Adipocyte (in vitro differentiated cells): ENCODE measurements at places on chromosomes 11 and 22.
A peak's percentile ranks its signal among the peaks of the same experiment; 100 is the strongest.

DNA sequence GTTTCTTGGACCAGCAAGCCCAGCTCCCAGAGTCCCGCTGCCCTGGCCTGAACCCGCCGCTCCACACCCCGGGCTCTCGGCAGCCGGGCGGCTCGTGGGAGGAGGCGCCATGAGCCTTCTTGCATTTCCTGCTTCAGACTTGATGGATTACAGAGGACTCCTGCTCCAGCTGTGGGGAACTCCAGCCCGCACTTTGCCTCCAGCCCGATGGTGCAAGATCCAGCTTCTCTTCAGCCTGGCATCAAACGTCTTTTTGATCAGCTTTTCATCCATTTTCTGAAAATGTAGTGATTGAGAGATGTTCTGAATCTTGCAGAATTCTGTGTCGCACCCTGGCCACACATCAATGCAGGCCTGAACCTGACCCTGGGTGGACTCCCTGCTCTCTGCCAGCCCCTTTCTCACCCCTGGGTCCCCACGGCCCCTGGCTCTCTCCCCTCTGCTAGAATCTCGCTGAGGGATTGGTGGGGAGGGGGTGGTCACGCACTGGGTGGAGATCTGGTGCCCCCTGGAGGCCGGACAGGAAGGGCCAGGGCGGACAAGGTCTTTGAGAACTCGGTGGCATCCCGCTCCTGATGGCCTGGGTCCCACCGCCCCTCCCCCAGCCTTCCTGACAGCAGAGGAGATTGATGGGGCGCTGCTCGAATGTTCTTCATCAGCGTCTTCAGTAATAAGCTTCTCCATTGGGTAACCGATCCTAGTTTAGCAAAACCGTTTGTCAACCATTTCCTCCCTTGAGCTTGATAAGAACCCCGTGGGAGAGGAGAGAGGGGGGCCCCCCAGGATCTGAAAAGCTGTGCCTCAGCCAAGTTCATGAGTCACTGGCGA is 12.1 kb upstream of the NFAM1 start:
- DNase-seq = peak; percentile 92

DNA sequence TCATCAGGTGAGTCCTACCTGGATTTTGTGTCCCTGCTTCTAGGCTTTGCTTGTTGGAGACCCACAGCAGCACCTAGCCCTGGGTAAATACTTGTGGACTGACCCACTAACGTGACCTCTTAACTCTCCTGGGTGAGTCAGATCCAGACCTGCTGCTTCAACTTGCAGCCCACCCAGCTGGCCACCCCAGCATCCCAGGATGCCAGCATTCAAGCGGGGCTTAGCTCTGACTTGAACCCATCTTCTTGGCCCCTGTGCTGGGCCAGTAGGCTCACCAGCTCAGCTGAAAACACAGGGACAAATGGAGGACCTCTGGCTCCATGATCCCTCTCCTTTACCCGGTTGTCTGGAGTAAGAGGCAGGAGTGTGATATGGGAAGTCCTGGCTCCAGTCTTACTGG is 33.5 kb downstream of the PARVG start:
- no peak for DNase-seq

- DNase-seq = no peak
Observed at GRCh38 chr11:2992997-2993325, 832 bp upstream of the NAP1L4 start.

GRCh38 chr11:76259299-76259908 is 53.1 kb upstream of the WNT11 start:
- DNase-seq = no peak

- DNase-seq = peak; percentile 51
Observed at GRCh38 chr11:108803776-108804175, 138.9 kb downstream of the DDX10 start.

- no peak for DNase-seq
Observed at GRCh38 chr22:39690881-39691605, 120.5 kb downstream of the CACNA1I start.

DNA sequence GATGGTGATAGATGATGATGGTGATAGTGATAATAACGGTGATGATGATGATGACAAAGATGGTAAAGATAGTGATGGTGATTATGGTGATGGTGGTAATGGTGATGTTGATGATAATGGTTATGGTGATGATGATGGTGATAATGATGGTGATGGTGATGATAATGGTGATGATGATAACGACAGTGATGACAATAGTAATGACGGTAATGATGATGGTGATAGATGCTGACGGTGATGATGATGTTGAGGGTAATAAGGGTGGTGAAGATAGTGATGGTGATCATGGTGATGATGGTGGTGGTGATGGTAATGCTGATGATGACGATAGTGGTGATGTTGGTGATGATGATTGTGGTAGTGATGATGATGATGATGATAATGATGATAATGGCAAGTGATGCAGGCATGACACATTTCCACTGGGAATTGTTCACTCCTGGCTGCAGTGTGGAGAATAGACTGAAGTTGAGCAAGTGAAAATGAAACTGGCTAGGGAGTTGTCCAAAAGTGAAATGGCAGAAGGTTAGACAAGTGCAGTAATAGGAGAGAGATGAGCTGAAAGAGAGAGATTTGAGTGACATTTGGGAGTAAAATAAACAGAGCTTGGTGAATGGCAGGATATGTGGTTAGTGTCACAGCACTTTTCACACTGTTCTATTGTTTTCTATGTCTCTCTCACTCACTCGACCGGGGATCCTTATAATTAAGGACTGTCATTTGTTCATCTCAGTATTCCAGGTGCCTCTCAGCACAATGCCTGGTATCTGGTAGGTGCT is 992.5 kb downstream of the OPCML start:
- DNase-seq = no peak

- no peak for DNase-seq
Observed at GRCh38 chr11:61278001-61278470, 17.1 kb downstream of the VWCE start.

GRCh38 chr11:69574608-69575255 is 66.2 kb upstream of the CCND1 start:
- DNase-seq = no peak

DNA sequence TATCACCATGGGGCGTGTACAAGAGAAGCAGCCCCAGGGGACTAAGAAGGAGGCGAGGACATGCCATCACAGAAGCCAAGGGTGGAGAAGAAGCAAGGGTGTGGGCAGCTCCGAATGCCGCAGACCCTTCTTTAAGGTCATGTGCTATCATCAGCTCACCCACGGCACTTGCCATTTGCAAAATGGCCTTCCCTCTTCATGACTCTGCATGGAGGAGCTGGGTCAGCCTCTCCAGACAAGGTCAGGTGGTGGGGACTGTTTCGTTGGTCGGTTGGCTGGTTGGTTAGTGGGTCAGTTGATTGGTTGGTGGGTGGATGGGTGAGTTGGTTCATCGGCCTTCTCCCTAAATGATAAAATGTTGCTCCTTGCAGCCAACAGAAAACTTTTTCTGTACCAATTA is 622.5 kb downstream of the TBC1D22A start:
- DNase-seq = no peak

DNA sequence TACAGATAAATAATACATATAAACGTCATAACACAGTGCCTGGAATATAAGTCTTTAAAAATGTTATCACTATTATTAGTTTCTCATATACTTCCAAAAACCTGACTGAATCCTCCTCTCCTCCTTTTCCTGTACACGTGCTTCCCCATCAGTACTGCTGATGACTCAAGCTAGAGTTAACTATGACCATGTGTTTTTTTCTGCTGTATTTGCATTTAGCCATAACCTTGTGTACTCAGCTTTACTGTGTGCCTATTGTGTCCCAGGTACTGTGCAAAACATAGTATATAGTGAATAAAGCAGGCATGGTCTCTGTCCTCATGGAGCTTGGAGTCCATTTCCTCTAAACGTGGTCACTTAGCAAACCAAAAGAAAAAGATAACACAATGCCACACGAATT is 56.5 kb upstream of the ARHGAP32 start:
- peak; percentile 52 for DNase-seq

- no peak for DNase-seq
Observed at GRCh38 chr11:36014898-36015665, 71.2 kb downstream of the LDLRAD3 start.

DNA sequence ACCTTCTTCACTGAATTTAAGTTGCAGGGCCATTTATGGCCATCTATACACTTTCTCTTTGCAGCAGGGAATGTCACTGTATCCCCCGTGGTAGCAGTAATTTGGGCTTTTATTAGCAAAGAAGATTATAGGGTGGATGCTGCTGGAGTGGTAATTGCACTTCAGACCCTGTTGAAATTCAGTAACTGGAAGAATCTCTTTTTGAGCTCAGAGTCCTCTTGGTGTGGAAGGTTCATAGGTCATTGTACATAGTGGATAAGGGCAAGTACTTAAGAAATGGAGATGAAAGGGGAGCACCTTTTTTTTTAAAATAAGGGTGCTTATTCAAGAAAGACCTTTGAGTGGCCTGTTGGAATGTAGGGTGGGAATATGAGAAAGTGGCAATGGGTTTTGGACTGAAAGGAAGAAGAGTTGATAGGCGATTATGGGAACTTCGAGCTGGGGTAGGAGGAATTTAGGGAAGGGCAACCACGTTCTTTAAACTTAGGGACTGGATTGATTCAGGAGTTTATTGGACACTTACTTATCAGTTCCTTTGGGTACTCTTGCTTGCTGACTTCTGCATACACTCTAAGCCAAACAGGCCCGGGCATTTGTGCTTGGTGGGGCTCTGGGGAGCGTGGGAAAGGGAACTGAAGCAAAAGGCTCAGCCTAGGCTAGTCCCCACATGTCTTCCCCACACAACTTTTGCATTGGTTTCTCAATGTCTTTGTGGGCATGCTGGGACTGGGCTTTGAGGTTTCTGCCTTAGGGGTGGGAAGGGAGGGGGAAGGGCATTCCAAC is 26.5 kb downstream of the CTNND1 start:
- peak; percentile 21 for DNase-seq

- DNase-seq = peak; percentile 1
Observed at GRCh38 chr11:11313426-11313825, 39.6 kb downstream of the CSNK2A3 start.

DNA sequence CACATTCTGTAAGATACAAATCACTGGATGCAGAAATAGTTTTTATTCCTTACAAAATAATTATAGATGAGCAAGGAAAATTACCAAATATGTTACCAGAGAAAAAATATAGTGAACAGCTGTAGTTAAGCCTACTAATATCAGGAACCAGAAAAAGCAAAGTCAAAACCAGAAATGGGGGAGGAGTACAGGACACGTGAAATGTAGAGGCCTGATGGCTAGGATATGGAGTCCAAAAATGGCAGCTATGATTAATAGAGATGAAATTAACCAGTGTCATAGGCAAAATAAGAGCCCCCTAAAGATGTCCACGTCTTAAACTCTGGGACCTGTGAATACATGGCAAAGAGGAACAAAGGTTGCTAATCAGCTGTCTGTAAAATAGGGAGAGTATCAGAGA is 34.1 kb downstream of the MRE11 start:
- no peak for DNase-seq

GRCh38 chr11:35177370-35177769 is 38.4 kb downstream of the CD44 start:
- DNase-seq = no peak

- DNase-seq = no peak
Observed at GRCh38 chr22:30481711-30482110, 9.9 kb upstream of the SEC14L3 start.

- no peak for DNase-seq
Observed at GRCh38 chr11:101278286-101278685, 148.7 kb upstream of the PGR start.
